ENCODE measurements at places on chromosomes 2 and 18. TPM values are rescaled to one million over a fixed set of nuclear protein-coding genes. Genes with fewer than 3 reads are reported as not detected.

GRCh38 chr2:210233487-210233886 is 8.2 kb upstream of the ACADL start:
- H3K27me3 ChIP-seq: no peaks in the 10 kb centered on the region
- DNase-seq: no peak

DNA sequence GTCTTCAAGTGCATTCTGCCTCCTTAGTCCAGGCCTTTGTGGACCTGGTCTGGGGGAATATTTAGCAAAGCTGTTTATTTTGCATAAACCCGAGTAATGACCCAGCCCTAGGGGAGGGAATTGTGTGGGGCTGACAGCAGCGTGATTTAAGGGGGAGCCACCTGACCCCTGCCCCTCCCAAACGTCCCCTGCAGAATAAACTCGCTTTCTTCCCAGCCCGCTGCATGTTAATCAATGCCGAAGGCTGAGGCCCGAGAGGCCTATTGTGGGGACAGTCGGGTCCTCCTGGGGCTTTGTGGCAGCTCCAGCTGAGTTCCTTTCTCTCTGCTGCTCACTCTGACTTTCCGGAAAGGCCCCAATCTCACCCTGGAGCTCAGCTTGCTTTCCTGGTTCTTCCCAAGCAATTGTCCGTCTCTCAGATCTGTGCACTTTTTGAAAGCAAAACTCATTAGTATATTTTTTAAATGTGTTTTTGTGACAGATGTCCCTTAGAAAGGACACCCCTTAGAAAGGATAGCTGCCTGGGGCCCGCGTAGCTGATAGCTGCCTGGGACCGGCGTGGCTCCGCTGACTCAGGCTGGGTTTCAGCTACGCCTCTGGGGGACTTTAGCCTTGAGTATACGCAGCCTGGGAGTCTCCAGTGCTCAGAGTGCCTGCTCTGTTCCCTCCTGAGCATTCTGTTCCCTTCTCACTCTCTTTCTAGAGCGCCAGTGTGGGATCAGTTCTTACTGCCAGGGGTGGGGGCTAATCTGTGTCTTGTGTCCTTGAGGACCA is 158.3 kb downstream of the GLI2 start:
- H3K27me3 ChIP-seq: no peaks in the 10 kb centered on the region
- no peaks in the 10 kb centered on the region for H3K4me1 ChIP-seq
- H3K36me3 ChIP-seq: no peaks in the 10 kb centered on the region
- no peak overlapping the region for H3K27ac ChIP-seq

- H3K4me1 ChIP-seq: no peaks in the 10 kb centered on the region
- H3K27me3 ChIP-seq: no peaks in the 10 kb centered on the region
- no peaks in the 10 kb centered on the region for H3K36me3 ChIP-seq
- H3K27ac ChIP-seq: no peak overlapping the region
Observed at GRCh38 chr2:142599504-142599903, 278.0 kb upstream of the KYNU start.

CYS1 gene
- 0.31 TPM for polyA plus RNA-seq

GRCh38 chr18:3456686-3457069 is 6.7 kb downstream of the TGIF1 start:
- peaks cover 12% of the 10 kb centered on the region for H3K4me1 ChIP-seq
- no peak for DNase-seq
- peaks cover 11% of the 10 kb centered on the region for H3K36me3 ChIP-seq
- H3K27ac ChIP-seq: no peak overlapping the region
- H3K4me3 ChIP-seq: no peak overlapping the region

DNA sequence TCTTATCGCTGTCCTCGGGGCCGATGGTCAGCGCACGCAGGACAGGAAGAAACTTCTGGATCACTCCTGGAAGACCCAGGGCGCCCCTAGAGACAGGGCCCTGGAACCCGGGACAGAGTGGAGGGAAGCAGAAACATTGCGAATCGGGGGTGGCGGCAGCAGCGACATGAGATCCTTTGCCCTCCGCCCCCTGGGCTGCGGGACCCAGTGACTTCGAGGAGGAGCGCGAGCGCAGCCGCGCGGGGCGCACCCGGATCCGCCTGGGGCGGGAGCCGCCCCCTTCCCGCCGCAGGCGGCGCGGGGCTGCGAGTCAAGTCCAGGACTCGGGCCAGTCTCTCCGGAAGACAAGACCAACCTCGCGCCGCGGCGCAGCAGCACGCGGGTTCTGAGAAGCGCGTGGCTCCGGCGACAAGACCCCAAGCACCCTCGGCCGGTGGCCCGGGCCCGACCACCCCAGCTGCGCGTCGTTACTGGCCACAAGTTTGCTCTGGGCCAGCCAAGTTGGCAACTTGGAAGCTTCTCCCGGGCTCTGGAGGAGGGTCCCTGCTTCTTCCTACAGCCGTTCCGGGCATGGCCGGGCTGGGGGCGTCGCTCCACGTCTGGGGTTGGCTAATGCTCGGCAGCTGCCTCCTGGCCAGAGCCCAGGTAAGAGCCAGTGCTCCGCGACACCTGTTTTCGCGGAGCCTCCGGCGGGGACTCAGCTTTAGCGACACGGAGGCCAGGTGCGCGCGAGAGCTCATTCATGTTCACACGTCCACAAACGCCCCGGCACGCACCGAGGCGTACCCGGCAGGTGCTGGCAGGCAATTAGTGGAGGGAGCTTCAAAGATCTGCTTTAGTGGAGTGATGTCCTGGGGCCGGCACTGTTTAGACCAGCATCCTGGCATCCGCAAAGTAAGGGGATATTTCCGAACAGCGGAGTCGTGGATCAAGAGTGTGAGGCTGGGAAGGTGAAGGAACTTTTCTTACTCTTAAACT is at the start of gene PTH2R:
Gene PTH2R (plus strand): TSS at position 319 of the 978 bp plus-strand sequence. CDS start 252 bp downstream, at position 571.
- peaks cover 15% of the 10 kb centered on the region for H3K27me3 ChIP-seq
- no peak within 1 kb of the TSS for H3K27ac ChIP-seq
- no peak within 1 kb of the TSS for H3K4me3 ChIP-seq
- H3K36me3 ChIP-seq: no peaks in the 10 kb centered on the region

- no peaks in the 10 kb centered on the region for H3K36me3 ChIP-seq
- no peak overlapping the region for H3K4me3 ChIP-seq
Observed at GRCh38 chr2:69580486-69580885, 63.1 kb downstream of the AAK1 start.

- no peaks in the 10 kb centered on the region for H3K36me3 ChIP-seq
- H3K27me3 ChIP-seq: no peaks in the 10 kb centered on the region
- no peaks in the 10 kb centered on the region for H3K4me1 ChIP-seq
Observed at GRCh38 chr2:211957799-211958198, 580.8 kb downstream of the ERBB4 start.

DNA sequence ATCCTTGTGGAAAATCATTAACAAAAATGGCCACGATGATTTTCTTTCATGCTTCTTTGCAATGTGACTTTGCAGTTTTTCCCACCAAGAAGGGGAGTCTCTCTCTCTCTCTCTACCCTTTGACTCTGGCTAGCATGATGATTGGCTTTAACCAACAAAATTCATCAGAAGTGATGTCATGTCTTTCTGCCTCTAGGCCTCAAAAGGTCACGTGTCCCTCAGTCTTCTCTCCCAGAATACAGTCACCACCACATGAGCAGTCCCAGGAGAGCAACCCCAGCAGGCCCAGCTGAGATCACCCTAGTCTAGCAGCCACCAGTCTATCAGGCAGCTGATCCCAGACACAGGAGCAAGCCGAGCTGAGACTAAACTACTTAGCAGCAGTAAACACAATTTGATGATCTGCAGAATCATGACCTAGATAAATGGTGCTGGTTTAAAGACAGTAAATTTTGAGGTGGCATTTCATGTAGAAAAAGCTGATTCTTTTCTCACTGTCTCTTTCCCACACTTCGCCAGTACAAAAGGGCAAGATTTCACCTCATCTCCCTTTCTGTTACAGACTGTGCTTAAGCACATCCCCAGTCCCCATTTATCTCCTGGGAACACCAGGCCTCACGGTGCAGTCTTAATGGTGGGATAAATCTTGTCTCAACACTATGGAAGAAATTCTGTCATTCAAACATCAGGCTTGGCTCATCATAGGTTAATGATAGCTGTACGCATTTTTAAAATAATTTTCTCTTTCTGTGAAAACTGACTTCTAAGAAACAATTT is 132.7 kb downstream of the SCG2 start:
- peak overlapping the region; percentile 36 for H3K27ac ChIP-seq
- H3K4me3 ChIP-seq: no peak overlapping the region
- H3K27me3 ChIP-seq: no peaks in the 10 kb centered on the region
- no peaks in the 10 kb centered on the region for H3K36me3 ChIP-seq
- peak; percentile 78 for DNase-seq
- H3K4me1 ChIP-seq: peaks cover 6% of the 10 kb centered on the region

Measured in fibroblast of lung (primary cell).